T-helper 17 cell (primary cell): ENCODE measurements at places on chromosomes 11 and 22.

DNA sequence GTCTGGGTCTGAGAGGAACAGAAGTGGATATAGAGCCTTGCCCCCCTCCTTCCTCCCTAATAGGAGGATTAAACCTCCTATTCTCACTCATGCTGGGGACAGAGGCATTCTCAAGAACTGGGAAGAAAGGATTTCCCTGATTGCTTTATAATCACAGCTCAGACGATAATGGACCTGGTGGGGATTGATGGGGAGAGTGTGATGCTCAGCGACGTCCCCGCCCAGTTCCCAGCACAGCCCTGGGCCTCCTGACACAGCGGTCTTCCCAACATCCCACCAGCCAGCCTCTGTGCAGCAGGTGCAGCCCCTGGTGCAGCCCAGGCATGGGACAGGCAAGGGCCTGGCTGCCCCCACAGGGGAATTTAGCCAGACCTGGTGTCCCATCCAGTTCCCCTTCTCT, 28.4 kb downstream of the TRIM29 start:
- peaks cover 73% of the 10 kb centered on the region for H3K27me3 ChIP-seq
- no peaks in the 10 kb centered on the region for H3K36me3 ChIP-seq
- no peak for DNase-seq
- H3K27ac ChIP-seq = no peak overlapping the region
- H3K4me3 ChIP-seq = no peak overlapping the region

GRCh38 chr22:29148036-29148435, 57.7 kb upstream of the EMID1 start:
- no peak for DNase-seq
- H3K4me3 ChIP-seq = no peak overlapping the region
- H3K27ac ChIP-seq = no peak overlapping the region
- H3K4me1 ChIP-seq = no peaks in the 10 kb centered on the region
- H3K27me3 ChIP-seq = peaks cover 31% of the 10 kb centered on the region

DNA sequence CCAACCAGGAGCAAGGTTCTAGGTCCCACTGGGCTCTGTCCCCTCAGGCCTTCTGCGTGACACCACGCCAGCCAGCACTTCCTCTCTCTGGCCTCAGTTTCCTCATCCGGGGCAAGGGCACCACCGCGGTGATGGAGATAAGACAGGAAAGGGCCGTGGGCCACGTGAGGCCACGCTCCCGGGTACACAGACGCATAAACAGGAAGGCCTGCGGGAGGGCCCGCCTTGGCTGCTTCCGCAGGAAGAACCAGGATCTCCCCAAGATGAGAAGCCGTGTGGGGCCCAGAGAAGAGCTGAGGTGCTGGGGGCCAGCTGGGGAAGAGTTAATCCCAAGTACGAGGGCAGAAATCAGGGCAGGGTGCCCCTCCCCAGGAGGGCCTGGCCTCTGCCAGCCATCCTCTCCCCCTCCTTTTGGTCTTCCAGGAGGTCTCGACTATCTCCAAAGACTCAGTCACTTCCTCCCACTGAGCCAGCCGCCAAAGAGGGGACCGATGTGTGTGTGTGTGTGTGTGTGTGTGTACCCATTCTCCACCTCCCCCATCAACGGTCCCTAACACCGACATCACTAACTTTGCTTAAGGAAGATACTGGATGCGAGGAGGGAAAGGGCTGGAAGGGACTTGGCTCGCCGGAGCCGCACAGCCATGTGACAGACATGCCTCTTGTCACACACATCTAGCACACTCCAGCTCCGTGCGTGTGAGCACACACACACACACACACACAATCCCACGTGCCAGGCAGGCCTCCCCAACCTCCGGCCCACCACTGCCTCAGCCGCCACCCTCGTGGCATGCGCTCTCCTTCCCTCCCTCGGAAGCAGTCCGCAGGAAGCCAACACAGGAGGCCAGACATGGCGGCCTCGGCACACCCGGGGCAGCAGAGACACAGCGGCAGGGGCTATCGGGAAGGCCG, 1.4 kb downstream of the MFNG start:
- peak overlapping the region; percentile 95 for H3K27ac ChIP-seq
- DNase-seq = peak; percentile 69
- H3K4me3 ChIP-seq = peak overlapping the region; percentile 96
- peaks cover 58% of the 10 kb centered on the region for H3K4me1 ChIP-seq
- H3K36me3 ChIP-seq = peaks cover 3% of the 10 kb centered on the region

DNA sequence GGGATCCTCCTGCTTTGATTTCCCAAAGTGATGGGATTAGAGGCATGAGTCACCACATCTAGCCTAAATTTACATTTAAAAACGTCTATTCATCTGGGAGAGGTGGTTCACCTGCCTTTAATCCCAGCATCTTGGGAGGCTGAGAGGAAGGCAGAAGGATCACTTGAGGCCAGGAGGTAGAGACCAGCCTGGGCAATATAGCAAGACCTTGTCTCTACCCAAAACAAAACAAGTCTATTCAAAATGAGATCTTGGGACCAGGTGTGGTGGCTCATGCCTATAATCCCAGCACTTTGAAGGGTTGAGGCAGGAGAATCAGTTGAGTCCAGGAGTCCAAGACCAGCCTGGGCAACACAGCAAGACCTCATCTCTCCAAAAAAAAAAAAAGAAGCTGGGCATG, 4.9 kb upstream of the UBASH3B start:
- DNase-seq = no peak
- H3K4me3 ChIP-seq = no peak overlapping the region
- peaks cover 10% of the 10 kb centered on the region for H3K27me3 ChIP-seq
- H3K36me3 ChIP-seq = no peaks in the 10 kb centered on the region
- H3K4me1 ChIP-seq = peaks cover 13% of the 10 kb centered on the region
- no peak overlapping the region for H3K27ac ChIP-seq

DNA sequence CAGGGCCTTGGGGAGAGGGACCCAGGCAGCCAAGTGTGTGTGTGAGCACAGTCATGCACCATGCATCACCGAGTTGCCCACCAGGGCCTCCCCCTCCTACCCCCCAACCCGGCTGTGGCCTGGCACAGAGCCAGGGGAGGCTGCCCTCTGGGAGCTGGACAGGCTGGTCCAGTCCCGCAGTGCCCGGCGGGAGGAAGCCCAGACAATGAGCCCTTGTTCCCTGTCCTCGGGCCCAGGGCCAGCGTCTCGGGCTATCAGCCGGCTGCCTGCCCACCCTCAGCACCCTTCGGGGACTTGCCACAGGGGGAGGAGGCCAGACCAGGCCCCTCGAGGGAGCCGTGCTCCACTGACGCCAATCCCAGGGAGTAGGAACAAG, 4.5 kb downstream of the LRRC75B start:
- H3K27me3 ChIP-seq = no peaks in the 10 kb centered on the region
- no peak overlapping the region for H3K4me3 ChIP-seq
- no peak for DNase-seq
- H3K36me3 ChIP-seq = no peaks in the 10 kb centered on the region
- peaks cover 5% of the 10 kb centered on the region for H3K4me1 ChIP-seq
- H3K27ac ChIP-seq = no peak overlapping the region

- H3K4me1 ChIP-seq = peaks cover 8% of the 10 kb centered on the region
- DNase-seq = no peak
- H3K4me3 ChIP-seq = no peak overlapping the region
- H3K36me3 ChIP-seq = peaks cover 2% of the 10 kb centered on the region
- H3K27ac ChIP-seq = no peak overlapping the region
Observed at GRCh38 chr11:114244726-114245394, 51.3 kb upstream of the NNMT start.

- H3K27ac ChIP-seq = peak overlapping the region; percentile 74
- H3K27me3 ChIP-seq = peaks cover 10% of the 10 kb centered on the region
- H3K4me3 ChIP-seq = peak overlapping the region; percentile 84
- peak; percentile 42 for DNase-seq
- H3K4me1 ChIP-seq = peaks cover 38% of the 10 kb centered on the region
Observed at GRCh38 chr11:75142714-75143419, 8.0 kb upstream of the SLCO2B1 start.

GRCh38 chr11:61918938-61919704, 1.8 kb upstream of the RAB3IL1 start:
- H3K4me3 ChIP-seq = no peak overlapping the region
- no peak overlapping the region for H3K27ac ChIP-seq
- peaks cover 7% of the 10 kb centered on the region for H3K36me3 ChIP-seq

DNA sequence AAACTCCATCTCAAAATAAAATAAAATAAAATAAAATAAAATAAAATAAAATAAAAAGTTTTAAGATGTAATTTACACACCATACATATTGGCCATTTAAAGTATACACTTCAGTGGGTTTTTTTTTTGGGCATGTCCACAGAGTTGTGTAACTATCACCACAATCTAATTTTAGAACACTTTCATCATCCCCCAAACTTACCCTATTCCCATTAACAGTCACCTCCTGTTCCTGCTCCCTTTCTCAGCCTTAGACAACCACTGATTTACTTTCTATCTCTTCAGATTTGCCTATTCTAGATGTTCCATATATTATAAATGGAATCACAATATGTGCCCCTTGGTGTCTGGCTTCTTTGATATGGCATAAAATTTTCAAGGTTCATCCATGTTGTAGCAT, 4.6 kb upstream of the ACER3 start:
- H3K36me3 ChIP-seq = no peaks in the 10 kb centered on the region
- no peak overlapping the region for H3K27ac ChIP-seq
- peaks cover 9% of the 10 kb centered on the region for H3K4me1 ChIP-seq
- H3K27me3 ChIP-seq = no peaks in the 10 kb centered on the region
- H3K4me3 ChIP-seq = no peak overlapping the region

DNA sequence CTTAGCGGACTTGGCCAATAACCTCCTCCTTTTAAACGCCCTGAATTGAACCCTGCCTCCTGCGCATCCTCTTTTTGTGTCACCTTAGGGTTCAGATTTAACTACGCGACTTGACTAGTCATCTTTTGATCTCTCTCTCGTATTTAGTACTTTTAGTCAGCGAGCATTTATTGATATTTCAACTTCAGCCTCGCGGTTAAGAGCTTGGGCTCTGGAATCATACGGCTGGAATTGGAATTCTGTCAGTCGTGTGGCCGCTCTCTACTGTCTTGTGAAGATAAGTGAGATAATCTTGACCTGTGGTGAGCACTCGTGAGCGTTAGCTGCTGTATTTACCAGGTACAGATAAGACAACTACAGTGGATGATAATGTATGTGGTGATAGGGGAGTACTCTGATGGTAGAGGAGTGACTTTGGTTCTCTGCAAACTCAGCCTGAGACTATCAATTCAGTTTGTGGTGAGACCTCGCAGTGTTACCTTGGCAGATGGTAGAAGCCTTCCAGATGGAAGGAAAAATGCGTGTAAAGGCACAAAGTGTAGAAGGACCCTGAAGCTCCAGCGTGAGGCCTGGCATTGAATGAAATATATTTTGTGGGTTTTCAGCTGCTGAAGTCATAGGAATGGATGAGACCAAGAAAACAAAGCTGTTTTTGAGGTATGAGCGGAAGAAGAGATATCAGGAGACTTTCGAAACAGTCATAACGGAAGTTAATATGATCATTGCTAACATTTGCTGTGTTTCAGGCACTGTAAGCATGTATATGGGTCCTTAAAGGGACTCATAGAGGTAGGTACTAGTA, 682 bp downstream of the ATM start:
- H3K4me1 ChIP-seq = peaks cover 51% of the 10 kb centered on the region
- DNase-seq = no peak
- no peaks in the 10 kb centered on the region for H3K27me3 ChIP-seq
- H3K36me3 ChIP-seq = peaks cover 4% of the 10 kb centered on the region

- peaks cover 4% of the 10 kb centered on the region for H3K36me3 ChIP-seq
- no peak overlapping the region for H3K4me3 ChIP-seq
- peaks cover 58% of the 10 kb centered on the region for H3K27me3 ChIP-seq
- no peak for DNase-seq
- H3K4me1 ChIP-seq = peaks cover 5% of the 10 kb centered on the region
- no peak overlapping the region for H3K27ac ChIP-seq
Observed at GRCh38 chr22:32077151-32077550, 34.1 kb downstream of the SLC5A1 start.
